Epithelial cell of proximal tubule (primary cell): ENCODE measurements at places on chromosomes 1 and 21.

GRCh38 chr1:2986549-2987305 is 34.5 kb upstream of the ACTRT2 start:
- DNase-seq, result no peak

GRCh38 chr1:66642992-66643391 is 109.0 kb downstream of the SGIP1 start:
- no peak for DNase-seq

- DNase-seq, result no peak
Observed at GRCh38 chr1:174007851-174008250, 14.3 kb downstream of the RC3H1 start.

GRCh38 chr1:211114446-211114845 is 19.5 kb downstream of the KCNH1 start:
- DNase-seq, result no peak

GRCh38 chr21:42513151-42513984 is at the start of gene SLC37A1:
TSS of gene SLC37A1 (plus strand) at chr21:42513852. CDS start at chr21:42518455, 4,603 bp downstream.
- DNase-seq, result no peak

DNA sequence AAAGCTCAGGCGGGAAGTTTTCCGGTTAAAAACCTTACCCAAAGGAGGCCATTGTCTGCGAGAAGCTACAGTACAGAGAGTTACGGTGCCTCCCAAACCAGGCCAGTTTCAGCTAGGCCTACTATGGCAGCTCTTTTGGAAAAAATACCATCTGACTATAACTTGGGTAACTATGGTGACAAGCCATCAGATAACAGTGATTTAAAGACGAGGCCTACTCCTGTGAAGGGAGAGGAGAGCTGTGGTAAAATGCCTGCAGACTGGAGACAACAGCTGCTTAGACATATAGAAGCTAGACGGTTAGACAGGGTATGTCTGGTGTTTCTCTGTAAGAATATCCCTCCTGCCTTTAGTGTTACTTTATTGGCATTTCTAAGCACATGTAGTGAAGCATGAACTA is 165.9 kb downstream of the LRRC40 start:
- DNase-seq, result no peak

DNA sequence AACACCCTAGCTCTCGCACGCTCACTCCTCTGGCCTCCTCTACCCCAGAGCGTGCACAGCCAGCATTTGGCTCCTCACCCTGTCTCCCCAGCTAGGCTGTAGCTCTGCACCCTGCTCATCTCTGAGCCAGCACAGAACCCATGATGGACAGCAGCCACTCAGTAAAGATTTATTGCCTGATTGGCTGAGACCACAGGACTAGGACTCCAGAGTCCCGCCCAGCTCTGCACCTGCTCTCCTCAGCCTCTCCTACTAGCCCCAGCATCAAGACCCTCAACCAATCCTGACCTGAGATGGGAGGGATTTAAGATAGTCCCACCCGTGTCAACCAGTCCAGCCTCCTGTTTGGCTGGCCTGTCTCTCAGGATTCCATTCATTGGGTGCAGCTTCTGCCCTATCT is 9.3 kb downstream of the C1QB start:
- no peak for DNase-seq

DNA sequence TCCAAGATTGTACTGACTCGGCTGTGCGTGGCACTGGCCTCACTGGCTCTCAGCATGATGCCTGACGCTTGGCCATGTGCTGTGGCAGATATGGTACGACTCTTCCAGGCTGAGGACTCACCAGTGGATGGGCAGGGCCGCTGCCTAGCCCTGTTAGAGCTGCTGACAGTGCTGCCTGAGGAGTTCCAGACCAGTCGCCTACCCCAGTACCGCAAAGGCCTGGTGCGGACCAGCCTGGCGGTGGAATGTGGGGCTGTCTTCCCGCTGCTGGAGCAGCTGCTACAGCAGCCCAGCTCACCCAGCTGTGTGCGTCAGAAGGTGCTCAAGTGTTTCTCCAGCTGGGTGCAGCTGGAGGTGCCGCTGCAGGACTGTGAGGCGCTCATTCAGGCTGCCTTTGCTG is 2.9 kb downstream of the IPO13 start:
- DNase-seq, result no peak

GRCh38 chr1:208557723-208558094 is 313.5 kb upstream of the PLXNA2 start:
- DNase-seq, result no peak

- DNase-seq, result no peak
Observed at GRCh38 chr1:19274636-19275035, 13.9 kb downstream of the AKR7A3 start.

DNA sequence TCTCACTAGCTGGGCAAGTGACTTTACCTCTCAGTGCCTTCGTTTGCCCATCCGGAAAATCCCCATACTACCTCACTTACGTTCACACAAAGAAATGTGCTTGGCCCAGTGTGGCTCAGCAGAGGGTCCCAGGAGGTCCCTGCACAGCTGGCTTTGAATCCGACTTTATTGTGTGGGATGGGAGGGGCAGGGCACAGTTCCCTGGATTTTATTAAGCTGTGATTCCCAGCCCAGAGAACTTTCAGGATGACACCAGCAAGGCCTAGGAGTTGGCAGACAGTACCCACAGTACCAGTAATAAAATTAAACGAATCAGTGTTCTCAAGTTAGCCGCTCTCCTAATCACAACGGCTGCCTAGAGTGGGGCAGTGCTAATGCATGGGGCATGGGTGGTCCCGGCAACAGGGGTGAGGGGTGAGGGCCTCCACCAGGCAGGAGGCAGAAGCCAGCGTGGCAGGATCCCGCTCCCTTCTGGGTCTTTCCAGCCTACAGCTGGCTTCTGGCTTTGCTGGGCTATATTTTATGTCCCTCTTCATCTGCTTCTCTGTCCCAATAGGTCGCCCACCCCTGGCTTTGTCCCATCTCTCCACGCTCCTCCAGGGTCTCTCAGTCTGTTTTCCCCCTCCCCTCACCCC is 74.9 kb downstream of the VWA5B1 start:
- no peak for DNase-seq

DNA sequence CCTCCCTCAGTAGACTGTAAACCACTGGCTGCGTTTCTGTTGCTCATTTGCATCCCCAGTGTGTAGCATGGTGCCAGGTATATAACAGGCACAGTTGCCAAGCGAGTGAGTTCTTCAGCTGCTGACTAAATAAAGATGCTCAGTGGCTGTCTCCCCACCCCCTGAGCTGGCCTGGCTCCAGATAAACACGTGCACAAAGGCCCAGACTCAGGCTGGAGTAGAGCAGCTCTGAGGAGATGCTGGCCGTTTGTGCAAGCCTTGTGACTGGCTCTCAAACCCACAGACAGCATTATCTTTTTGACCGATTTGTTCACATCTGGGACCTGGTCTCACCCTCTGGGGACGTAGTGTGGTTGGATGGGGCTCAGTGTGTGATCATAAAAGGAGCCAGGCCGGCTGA is 7.1 kb downstream of the CHRNB2 start:
- DNase-seq, result no peak

DNA sequence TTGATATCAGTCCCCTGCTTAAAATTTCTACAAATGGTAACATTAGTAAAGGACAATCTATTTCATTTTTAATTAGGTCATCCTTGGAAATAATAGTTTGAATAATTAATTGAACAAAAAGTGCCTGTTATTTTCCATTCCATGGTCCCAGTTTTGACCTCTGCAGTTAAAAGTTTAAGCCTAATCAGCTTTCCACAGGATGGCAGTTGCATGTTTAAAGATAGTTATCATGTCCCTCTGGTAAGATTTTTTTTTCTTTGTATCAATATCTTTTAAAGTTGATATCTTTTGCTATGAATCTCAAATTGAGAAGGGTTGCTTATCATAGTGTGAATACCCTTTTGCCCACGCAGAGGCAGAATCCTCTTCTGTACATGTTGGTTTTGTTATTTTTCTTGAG is 90.4 kb downstream of the HS2ST1 start:
- no peak for DNase-seq

- no peak for DNase-seq
Observed at GRCh38 chr1:162977944-162978568, 91.1 kb upstream of the RGS4 start.

GRCh38 chr21:26495283-26495849 is 77.7 kb downstream of the CYYR1 start:
- DNase-seq, result no peak

DNA sequence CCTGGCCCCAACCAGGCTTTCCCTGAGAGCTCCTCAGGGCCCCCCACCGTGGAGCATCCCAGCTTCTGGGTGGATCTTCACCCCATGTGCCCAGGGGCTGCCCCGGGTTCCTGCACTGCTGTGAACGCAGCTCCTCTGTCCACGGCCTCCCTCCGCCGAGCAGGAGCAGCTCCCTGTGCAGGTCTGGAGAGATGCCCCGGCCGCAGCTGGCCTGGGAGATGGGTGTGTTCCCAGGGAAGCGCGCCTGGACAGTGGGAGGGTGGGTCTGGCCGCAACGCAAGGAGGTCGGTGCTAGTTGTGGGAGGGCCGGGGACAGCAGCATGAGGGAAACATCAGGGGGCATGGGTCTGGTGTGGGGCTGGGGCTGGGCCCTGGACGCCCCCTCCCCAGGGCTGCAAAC is 71.3 kb downstream of the MORN1 start:
- DNase-seq, result no peak

DNA sequence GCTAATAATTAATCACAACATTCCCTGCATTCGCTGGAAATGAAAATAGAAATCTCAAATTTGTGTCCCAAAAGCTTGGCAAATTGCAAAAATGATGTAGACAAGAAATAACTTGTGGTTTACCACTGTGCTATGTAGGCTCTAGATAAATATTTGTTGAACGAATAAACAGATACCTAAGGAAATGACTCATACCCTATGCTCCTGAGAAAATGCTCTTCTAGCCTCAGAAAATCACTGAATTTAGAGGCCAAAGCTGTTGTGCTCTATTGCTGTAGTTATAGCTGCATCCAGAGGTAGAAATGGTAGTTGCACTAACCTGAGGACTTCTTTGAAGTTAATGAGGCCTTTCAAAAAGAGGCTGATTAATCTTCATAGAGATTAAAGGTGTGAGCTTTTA is 142.0 kb upstream of the ZNHIT6 start:
- peak; percentile 97 for DNase-seq

GRCh38 chr1:40711465-40712404 is 20.2 kb downstream of the NFYC start:
- DNase-seq, result no peak

DNA sequence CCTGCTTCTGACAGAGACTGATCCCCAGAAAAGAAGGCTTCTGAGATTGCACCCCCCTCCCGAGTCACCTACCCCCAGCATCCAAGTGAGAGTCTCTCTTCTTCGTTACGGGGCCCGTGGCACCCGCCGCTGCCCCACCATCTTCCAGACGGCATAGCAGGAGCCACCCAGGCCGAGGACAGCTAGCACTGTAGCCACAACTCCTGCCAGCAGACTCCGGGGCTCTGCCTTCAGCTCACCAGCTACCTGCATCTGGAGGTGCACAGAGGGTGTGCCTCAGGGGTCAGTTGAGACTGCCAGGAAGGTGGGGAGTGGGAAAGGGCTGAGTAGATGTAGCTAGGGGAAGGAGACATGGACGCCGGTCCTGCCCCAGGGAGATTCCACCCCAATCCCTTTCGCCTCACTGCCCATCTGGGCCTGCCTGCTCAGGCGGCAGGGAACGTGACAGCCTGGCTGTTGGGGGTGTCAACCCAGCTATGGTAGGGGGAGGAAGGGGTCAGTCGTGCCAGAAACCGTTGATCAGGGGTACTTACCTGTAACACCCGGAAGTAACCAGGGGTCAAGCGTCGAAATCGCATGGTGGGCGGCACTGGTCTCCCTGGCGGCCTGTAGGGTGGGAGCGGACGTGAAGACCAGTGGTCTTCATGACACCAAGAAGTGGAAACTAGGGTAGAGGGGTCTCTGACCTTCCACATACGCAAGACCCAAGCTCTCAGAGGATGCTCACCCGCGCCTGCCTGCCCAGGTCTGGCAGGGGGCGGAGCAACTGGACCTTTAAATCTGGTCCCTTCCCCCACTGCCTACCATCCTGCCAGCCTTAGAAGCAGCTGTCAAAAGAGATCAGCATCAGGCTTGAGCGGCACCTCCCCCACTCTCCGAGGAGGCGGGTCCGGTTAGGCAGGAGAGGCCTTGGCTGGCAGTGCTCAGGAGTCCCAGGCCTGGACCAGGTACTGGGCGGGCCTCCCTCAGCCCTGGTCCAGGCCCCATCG is at the start of gene ZNF593OS:
Gene ZNF593OS (minus strand): TSS at position 749 of the 989 bp plus-strand sequence. CDS start 171 bp downstream, at position 578.
- no peak for DNase-seq

- no peak for DNase-seq
Observed at GRCh38 chr1:218349348-218350034, 4.4 kb downstream of the TGFB2 start.

DNA sequence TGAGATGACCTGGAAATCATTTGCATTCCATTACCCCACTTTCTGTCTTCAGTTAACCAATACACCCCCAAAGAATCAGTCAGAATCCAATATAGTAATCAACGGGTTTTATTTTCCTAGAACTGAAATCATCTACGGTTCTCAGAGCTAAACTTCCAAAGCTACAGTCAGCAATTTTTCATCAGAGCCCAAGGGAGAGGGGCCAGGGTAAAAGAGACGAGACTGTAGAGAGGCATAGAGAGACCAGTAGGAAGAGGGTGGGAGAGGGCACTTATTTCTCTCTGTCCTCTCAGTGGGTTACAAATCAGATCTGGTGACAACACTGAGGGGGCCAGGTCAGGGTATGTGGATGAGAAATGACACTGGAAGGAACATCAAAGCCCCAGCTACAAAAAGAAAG is 1.1 kb upstream of the MRPL24 start:
- no peak for DNase-seq
